ENCODE measurements at places on chromosomes 2 and 18.

GRCh38 chr2:32835148-32835547 is 111.6 kb upstream of the LTBP1 start:
- no peak for DNase-seq

- no peak for DNase-seq
These were observed 93.7 kb downstream of the CERKL start for GRCh38 chr2:181563101-181563692.

GRCh38 chr2:39737661-39738060 is 41.4 kb downstream of the THUMPD2 start:
- DNase-seq: no peak

GRCh38 chr18:30684825-30685481 is 357.6 kb downstream of the DSC3 start:
- no peak for DNase-seq

GRCh38 chr2:232887171-232887850 is 17.2 kb downstream of the SNORC start:
- no peak for DNase-seq

DNA sequence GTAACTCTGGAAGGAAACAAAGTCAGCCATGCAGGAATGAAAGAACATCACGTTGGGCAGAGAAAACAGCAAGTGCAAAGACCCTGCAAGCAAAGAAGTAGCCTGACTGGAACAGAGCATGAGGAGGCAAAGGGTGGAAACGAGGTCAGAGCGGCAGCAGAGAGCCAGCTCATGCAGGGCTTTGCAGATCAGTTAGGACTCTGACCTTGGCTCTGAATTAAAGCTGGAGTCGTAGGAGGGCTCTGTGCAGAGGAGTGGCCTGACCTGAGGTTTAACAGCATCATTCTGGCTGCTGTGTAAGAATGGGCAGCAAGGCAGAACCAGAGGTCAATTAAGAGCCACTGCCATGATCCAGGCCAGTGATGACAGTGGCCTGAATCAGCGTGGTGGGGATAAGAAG is 220.7 kb downstream of the PRKCE start:
- DNase-seq: no peak

- peak; percentile 68 for DNase-seq
These were observed 154.3 kb downstream of the EIPR1 start for GRCh38 chr2:3223080-3223923.

DNA sequence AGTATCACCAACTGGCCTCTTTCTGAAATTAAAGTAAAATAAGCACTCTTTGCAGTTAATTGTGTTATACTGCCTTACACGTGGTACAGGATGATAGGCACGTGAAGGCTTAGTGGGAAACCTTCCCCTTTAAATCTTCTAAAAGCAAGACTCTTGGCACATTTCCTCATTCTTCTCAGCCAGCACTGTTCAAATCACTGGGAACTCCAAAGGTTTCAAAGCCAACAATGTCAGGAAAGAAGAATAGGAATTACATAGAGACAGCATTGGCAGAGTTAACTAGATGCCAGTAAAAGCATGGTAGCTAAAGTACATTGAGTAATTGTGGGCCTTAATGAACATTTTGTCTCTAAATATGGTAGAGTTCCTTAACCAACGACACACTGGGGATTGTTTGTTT is 96.4 kb downstream of the DTNA start:
- no peak for DNase-seq

GRCh38 chr18:10937743-10938640 is 211.4 kb downstream of the PIEZO2 start:
- no peak for DNase-seq

DNA sequence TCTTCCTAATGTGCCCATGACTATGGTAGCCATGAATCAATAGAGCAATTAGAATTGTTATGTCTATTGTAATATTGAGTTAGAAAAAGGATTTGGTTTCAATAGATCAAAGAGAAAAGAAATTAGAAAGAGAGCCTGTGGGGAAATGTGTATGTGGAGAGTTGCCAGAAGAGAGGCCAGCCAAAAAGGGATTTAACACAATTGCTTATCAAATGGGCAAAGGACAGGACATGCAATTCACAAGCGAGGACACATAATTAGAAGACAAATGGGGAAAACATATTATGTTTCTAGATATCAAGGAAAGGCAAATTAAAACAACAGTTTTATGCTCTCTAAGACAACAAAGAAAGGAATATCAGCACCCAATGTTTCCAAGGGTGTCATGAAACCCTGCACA is 403.2 kb upstream of the KLHL29 start:
- DNase-seq: no peak

DNA sequence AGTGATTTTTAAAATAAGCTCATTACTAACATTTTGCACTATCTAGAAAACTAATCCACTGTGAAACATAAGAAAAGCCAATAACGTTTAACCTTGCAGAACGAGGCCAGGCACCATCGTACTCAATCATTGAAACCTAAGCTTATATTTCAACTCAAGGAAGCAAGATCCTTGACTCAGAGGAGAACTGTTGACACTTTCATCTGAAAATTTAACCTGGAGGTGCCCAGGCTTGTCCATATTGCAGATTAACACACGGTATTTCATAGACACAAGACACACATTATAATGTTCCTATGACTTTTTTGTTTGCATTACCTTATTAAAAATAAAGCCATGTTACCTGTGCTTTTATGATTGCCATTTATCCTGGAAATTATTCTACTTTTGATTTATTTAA is 89.6 kb downstream of the ZNF385B start:
- DNase-seq: no peak

DNA sequence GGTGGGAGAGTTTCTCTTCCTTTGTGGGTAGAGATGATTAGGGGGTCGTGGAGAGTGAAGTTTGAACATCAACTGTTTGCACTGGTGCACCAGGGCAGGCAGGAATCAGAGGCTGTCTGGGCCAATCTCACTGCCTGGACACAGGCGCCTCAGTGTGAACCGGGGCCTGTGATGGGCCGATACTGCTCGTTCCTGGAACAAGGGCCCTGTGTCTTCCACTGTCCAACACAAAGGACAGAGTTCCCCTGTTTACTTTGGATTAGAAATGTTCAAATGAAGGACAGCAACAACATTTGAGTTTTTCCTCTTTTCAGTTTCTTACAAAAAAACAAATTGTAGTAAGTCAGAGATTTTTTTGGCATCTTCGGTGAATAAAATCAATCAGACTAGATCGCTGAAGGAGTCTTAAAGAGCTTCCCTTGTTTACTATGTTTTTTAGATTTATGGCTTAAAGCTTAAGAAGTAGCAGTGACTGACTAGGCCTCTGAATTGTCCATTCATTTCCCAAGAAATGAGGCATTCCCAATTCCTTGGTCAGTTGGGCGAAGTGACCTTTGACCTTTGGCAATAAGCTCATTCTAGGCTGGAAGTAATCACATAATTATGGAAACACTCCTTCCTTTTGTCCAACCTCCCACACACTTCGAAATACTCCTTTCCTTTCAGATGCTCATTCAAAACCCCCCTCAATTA is 11.6 kb upstream of the TGFA start:
- no peak for DNase-seq

GRCh38 chr2:16271231-16271896 is 331.0 kb downstream of the MYCN start:
- no peak for DNase-seq

DNA sequence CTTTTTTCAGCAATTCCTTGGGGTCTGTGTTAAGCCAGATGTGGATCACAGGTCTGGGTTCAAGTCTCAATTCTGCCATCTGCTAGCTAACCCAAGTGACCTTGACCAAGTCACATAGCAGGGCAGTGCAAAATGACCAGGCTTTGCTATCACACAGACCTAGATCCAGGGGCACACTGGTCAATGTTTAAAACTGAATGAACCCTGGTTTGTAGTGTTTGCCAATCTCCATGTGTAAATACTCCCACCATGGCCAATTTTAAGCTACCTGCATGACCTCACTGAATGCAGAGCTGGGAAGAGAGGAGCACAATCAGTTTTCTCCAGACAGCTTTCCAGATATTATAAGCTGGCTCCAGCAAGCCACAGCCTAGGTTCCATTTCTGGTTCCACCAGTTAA is 142.9 kb downstream of the CHST9 start:
- DNase-seq: no peak

DNA sequence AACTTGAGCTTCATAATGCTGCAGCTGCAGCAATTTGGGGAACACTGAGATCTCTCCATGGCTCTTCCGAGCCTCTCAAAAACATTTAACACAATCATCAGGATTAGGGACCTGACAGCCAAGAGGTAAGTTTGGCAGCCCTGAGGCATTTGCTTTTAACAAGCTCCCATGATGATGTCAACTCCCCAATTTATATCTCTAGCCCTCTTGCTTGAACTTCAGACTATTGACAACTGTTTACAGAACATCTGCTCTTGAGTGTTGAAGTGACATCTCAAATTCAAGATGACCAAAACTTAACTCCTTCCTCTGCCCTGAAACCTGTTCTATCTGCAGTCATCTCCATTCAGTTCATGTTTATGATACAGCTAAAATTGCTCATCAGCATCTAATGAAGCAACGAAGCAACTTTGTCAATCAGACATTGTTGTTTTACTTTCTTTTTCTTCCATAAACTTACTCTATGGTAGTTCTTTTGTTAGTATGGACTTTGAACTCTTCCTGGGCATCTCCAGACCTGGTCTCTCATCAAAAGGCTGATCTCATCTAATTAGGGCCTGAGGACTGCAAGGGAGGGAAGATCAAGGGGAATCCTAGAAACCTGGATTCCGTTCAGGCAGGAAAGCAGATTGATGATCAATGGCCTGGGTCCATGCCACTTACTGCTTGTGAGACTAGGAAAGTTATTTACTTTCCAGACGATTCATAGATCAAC is 48.1 kb downstream of the SEMA4F start:
- no peak for DNase-seq

Measured in CD4-positive, alpha-beta T cell treated with Interferon gamma for 1 hour (primary cell).